Renal cortex interstitium (tissue), 15 donors: ENCODE measurements at places on chromosomes 7 and 10.

DNA sequence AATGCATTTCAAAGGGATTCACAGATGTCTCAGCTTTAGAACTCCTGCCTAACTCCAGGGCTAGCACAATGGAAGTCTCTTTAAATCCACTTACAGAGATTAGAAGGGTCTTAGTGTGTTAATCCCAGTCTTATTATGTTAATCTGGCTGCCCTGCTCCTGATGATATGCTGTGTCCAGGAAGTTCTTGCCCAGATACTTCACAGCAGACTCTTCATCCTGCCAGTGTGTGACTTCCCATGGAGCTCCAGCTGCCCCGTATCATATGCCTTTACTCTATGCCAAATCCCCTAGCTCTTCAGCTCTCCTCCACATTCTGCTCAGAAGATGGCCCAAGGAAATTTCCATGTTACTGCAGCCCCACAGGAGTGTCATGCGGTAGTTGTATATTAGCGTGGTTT lies 533.8 kb downstream of the GALNT17 start:
- no peak for DNase-seq

- DNase-seq: no peak
Observed at GRCh38 chr7:17142831-17143541, 155.5 kb upstream of the AHR start.

GRCh38 chr7:68200051-68200670 lies 1203.5 kb downstream of the TYW1 start:
- DNase-seq: no peak

DNA sequence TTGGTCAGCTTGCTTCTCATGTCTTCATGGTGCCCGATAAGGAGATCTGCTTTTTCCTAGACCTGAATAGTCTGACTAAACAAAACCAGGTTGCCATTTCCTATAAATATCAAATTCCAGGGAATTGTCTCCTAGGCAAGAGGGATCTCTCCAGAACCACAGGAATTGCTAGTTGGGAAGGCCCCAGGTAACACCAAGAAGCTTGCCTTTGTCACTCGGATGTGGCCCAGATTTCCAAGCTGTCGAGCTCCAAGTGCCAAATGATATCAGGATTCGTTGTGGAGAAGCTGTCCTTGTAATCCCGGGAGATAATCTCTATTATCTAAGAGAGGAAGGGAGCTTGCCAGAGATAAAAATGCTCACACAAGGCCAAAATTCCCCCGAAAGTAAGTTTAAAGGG lies 1288.5 kb upstream of the AUTS2 start:
- DNase-seq: no peak

DNA sequence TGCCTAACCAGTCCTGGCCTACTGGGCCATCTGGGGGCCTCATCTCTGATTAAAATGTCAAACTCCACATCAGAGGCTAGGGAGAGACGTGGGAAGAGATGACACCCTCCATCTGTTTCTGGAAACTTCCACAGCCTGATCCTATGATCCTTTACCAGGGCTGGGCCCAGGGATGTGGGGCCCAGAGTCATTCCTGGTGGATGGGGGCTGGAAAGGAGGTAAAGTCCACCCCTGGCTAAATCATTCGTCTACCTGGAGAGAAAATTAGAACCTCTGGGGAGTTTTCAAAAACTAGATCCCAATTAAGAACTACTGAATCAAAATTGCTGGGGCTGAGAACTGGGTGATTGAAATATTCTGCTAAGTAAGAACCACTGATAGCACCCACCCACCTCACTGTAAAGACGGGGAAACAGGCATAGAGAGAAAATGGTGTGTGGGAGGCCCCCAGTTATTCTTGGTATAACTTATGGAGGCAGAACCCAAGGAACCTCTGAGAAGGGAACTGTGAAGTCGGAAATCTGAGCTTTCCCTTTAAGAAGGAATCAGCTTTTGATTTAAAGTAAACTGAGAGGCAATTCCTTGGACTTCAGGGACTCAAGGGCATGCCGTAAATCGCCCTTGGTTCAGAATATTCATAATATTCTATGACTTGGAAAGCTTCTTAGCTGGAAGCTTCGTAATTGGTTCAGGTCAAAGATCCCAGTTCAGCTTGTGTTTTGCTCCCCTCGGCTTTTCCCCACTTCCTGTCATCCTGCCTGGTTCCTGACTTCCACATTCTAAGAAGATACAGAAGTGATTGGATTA lies 53.1 kb downstream of the PRKAG2 start:
- DNase-seq: no peak

DNA sequence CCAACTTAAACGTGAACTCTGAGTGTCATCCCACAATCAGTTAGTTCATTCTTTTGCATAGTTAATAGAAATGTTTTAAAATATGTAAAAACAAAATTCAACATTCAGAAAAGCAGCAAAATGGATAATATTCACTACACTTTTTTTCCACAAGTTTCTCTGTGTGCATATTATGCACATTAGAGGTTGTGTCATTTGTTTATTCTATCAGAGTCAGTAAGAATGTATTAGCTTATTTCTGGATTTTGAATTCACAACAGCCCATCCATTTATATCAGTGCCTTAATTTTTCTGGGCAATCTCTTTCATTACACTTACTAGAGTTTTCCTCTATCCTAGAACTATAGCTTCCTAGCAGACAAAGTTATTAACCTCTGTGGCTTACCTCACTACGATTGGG lies 432.7 kb upstream of the SEMA3A start:
- no peak for DNase-seq

DNA sequence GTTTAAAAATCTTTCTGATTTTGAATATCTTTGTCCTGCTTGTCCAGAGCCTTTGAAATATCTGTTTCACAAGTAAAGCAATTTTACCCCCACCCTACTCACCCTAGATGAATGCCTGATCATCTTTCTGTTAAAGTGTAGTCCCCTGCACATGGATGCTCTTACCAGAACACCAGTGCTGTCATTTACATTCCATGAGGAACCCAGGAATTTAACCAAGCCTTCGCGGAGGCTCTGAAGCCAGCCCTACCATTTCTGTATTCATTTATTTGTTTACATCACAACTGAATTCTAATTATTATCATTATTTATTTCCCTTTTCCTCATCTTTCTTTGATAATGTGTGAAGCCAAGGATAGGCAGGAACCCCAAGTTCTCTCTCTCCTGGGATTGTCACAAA lies 167.8 kb upstream of the MYO3A start:
- no peak for DNase-seq
